ENCODE measurements at places on chromosomes 7 and 10. TPM values are rescaled to one million over a fixed set of nuclear protein-coding genes. Genes with fewer than 3 reads are reported as not detected.

DNA sequence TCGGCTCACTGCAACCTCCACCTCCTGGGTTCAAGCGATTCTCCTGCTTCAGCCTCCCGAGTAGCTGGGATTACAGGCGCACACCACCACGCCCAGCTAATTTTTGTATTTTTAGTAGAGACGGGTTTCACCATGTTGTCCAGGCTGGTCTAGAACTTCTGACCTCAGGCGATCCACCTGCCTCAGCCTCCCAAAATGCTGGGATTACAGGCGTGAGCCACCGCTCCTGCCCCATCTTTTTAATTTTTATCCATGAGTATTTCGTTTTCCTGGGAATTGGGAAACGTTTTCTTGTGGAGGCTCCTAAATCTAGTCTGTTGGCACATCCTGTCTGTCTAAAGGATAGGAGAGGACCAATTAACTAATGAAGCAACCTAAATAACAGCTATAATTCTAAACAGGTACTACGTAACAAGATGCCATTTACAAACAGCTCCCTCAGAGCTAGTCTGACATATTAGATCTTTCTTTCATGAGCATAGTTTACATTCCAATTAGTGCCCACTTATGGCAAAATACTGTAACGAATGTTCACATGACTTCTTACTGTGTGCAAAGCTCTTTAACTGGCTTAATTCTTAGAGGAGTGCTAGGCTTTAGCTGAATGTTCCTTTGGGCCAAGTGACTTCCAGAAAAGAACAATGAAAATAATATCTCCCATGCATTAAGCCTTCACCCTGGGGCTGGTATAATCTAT is 151.0 kb upstream of the YAE1 start:
- DNase-seq = no peak

GRCh38 chr10:9602998-9603397 is 1414.7 kb upstream of the CELF2 start:
- no peak for DNase-seq

DNA sequence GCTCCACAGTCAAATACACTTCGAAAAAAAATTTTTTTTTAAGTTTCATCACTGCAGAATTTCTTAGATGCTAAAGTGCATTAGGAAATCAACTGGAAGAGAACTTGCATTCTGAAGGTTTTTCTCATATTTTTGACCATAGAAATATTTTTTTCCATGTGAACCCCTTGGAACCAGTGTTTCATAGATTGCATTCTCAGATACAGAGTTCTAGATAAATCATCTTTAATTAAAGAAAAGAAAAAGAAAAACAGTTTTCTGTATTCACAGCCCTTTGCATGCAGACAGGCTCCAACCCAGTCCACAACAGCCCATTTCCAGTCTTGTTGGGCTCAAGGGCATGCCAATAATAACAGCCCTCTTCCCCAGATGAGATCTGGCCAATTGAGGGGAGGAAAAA is 75.5 kb upstream of the RPA3 start:
- no peak for DNase-seq

DNA sequence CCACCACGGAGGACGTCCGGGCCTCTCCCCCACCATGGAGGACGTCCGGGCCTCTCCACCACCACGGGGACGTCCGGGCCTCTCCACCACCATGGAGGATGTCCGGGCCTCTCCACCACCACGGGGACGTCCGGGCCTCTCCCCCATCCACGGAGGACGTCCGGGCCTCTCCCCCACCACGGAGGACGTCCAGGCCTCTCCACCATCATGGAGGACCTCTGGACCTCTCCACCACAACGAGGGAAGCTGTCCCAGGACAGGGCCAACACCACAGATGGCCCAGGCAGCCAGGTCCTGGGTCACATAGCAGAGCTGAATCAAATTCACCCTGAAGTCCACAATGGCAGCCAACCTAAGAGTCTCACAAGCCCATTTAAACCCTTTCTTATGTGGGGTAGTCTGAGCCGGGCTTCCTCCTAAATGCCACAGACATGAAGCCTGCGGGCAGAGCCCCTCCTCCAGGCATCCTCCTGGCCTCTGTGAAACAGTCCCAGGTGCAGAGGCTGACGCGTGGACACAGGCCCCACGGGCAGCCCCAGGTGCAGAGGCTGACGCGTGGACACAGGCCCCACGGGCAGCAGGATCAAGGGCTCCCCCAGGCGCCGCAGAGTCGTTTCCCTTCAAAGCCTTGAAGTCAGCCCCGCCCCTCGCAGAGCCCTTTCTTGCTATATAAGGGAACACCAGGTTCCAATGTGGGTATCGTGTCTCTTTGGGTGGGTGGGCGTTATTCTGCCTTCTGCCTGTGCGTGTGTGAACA is 47.0 kb downstream of the FOXL3 start:
- DNase-seq = no peak

GRCh38 chr7:105439174-105439893 is 50.6 kb upstream of the SRPK2 start:
- DNase-seq = peak; percentile 90

DNA sequence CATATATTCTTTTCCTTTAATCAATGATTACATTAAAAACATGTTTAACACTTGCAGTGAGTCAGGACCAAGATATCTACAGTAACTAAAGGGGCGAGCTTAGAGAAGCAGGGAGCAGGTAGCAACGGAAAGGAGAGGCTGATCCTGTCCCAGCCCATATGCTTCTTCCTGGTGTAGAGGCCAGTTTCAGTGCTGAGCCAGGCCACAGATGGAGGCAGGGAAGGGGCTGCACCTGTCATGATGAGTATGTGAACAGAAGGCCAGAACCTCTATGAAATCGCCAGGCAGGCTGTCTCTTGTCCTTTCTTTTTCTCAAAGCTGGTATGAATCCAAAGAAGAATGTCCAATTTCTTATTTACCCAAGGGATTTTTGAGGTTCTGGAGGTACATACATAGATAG is 16.3 kb downstream of the REEP3 start:
- no peak for DNase-seq

- no peak for DNase-seq
Measured at GRCh38 chr10:84675060-84675459, 346.7 kb downstream of the CCSER2 start.

The MSMB gene
- total RNA-seq = not detected

GRCh38 chr7:14389595-14389994 is 400.1 kb upstream of the ETV1 start:
- no peak for DNase-seq

The MAD1L1 gene
- 53.3 TPM for total RNA-seq

DNA sequence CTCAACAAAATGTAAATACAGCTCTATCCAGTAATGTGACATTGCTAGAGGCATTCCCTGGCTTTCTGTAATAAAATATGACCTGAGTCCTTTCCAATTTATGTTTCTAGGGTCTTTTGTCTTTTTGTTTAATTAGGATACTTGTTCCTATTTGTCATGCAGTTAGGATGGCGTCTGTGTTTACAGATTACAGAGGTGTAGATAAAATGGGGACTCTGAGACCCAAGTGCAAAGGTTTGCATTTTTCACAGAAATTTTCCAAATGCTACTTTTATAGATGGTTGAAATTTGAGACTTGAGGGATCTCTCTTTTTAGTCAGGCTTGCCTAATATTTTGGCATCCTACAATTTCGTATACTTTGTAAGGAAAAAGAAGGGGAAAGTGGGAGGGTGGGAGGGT is 332.4 kb downstream of the PTEN start:
- DNase-seq = no peak

The ARPC1A gene
- 276 TPM for total RNA-seq

DNA sequence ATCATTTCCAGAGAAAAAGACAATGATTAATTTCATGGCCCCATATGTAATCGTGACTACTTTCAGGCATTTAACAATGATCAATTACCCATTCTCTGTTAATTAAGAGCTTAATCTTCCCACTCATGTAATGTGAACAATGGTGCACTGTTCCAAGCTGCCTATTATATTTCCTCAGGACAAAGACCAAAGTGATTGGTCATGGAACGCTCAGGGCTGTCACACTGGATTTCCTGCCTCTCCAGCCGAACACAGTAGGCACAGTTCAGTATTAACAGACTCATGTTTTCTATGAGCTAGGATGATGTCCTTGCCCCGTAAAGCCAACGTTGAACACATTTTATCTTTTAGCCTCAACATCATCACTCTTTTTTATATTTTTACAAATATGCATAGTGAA is 142.7 kb upstream of the FZD8 start:
- DNase-seq = peak; percentile 6

DNA sequence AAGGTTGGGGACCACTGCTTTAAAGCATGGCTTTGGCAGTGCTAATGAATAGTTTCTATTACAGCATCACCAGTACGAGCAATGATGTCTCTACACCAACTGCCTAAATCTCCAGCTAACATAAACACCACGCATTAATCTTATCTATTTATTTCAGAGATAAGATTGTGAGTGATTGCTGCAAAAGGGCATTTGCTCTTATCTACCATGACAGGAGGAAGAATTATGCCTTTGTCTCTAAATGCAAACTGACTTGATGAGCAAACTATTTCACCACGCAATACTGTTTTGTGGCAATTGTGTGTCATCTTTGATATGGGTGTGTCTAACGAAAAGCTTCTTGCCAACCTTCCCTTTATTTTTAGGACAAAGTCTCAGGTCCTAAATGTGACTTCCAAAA is 684.9 kb downstream of the SORCS1 start:
- DNase-seq = no peak

The CHCHD2 gene
- 387 TPM for total RNA-seq

GRCh38 chr7:17633067-17633466 is 307.2 kb downstream of the SNX13 start:
- peak; percentile 8 for DNase-seq

The SFTPA1 gene
- not detected for total RNA-seq

DNA sequence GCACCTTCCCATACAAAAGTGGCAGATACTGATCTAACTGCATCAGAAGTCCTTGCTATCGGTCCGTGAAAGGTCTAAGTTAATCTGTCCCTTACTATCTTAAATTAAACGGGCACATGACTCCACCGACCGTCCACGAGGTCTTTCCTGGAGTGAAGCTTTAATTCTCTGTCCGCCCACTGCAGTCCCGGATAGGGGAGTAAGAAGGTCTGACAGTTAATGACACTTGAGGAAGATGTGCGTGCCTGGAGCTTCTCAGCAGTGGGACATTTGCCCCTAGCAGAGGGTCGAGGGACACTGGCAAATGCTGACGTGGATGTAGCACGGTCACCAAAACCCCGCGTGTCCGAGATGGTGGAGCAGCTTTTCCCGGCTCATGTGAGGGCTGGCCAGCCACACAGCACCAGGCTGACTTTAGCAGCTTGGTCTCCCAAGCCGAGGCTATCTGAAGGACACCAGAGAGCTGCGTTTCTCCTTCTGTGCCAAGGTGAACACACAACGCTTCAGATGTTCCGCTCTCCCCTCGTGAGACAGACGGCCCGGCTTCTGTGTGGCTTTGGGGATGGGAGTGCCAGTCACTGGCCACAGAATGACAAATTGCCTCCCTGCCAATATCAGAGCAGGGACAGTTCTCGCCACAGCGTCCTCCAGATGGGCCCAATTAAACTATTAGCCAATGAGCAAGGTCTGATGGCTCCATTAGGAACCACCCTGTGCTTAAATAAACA is 86.6 kb downstream of the ADARB2 start:
- DNase-seq = no peak

DNA sequence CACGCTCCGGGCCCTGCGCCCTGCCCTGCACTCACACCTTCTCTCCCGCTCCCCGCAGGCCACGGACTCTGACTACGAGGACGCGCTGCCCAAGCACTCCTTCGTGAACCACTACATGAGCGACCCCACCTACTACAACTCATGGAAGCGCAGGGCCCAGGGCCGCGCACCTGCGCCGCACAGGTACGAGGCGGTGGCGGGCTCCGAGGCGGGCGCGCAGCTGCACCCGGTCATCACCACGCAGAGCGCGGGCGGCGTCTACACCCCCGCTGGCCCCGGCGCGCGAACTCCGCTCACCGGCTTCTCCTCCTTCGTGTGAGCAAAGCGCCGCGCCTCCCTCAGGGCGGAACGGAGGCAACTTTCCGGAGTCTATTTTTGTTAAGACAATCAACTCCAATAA is 417.0 kb upstream of the FOXK1 start:
- DNase-seq = peak; percentile 6

DNA sequence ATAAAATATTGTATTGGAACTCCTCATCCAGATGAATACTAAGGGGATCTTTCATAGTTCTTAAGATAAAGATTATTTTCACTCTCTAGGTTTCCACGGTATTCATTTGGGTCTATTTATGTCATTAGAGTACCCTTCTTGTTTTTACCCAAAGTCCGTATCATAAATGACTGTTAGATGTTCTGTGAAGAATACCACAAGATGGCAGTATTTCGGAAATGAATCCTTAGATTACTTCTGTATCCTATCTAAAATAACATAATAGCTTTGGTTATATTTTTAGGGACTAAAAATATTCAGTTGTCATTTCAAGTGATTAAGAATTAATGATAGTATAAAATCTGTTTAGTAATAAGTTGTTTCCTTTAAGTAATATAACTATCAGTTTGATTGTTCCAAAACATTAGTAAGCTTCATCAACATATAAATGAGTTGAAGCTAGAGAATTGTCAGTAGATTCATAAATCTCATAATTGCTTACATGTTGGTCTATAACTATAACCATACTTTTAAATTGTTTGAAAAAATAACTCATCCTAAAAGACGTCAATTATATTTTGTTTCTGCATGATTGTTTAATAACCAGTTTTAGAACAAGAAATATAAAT is 337.5 kb upstream of the KCND2 start:
- peak; percentile 41 for DNase-seq

GRCh38 chr7:95205665-95206225 is 118.6 kb downstream of the PON1 start:
- DNase-seq = no peak

DNA sequence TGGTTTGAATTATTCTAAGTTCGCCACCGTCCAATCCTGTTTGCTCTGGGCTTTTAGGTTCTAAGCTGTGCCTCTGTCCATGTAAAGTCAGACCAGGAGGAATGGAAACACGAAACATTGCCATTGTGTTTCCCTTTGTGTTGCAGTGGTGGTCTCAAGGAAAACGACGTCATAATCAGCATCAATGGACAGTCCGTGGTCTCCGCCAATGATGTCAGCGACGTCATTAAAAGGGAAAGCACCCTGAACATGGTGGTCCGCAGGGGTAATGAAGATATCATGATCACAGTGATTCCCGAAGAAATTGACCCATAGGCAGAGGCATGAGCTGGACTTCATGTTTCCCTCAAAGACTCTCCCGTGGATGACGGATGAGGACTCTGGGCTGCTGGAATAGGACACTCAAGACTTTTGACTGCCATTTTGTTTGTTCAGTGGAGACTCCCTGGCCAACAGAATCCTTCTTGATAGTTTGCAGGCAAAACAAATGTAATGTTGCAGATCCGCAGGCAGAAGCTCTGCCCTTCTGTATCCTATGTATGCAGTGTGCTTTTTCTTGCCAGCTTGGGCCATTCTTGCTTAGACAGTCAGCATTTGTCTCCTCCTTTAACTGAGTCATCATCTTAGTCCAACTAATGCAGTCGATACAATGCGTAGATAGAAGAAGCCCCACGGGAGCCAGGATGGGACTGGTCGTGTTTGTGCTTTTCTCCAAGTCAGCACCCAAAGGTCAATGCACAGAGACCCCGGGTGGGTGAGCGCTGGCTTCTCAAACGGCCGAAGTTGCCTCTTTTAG is 46.3 kb upstream of the DMBT1 start:
- DNase-seq = no peak

- no peak for DNase-seq
Measured at GRCh38 chr10:131859341-131860020, 41.3 kb upstream of the PPP2R2D start.

GRCh38 chr10:58856508-58857240 is 319.8 kb upstream of the PHYHIPL start:
- DNase-seq = no peak
